ENCODE measurements at places on chromosomes 13 and 19.

DNA sequence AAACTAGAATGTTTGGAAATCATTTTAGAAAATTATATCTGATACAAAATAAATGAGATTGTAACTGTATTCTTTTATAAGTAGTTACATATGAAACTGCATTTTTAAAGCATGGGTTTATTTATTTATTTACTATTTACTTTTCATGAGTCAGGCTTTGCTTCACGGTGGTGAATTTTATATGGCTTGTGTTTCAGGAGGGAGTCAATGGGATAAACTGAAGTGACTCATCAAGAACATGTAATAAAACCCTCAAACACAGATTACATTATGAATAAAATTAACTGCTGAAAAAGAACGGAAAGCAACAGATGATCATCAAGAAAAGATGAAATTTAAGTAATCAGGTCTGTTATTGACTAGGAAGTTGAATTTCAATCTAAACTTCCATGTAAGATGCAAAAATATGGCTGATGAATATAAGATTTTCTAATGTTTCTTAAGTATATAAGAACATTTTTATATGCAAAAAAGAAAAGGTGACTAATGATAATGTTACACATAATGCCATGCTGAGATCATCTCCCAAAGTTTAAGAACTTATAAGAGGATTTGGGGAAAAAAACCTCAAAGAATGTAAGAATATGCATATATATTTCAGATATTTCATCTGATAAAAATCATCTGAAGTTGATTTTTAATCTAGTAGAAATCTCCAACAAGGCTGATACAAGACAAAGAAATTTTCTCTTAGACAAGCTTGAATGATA lies 383.6 kb downstream of the SLITRK1 start:
- no peak for DNase-seq

- DNase-seq, result no peak
These were observed 18.3 kb downstream of the ZNF587 start for GRCh38 chr19:57867868-57868492.

GRCh38 chr19:54029930-54030490 lies 33.7 kb downstream of the VSTM1 start:
- DNase-seq, result peak; percentile 8

DNA sequence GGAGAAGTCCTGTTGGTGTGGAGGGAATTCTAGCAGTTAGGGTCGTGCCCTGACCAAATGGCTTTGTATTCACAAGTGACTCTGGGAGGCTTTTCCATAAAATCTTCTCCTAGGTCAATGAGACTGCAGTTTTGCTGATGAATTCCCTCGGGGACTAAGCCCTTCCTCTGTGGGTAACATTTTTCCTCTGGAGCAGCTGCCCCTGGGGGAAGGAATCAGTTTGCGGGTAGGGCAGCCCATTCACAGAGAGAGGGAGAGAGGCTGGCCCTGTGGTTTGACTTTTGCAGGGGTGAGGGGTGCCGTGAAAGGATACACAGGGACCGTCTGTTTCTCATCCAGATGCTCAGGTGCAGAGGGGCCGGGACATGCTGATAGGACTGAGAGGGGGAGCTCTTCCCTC lies 67.3 kb downstream of the ERICH6B start:
- no peak for DNase-seq

DNA sequence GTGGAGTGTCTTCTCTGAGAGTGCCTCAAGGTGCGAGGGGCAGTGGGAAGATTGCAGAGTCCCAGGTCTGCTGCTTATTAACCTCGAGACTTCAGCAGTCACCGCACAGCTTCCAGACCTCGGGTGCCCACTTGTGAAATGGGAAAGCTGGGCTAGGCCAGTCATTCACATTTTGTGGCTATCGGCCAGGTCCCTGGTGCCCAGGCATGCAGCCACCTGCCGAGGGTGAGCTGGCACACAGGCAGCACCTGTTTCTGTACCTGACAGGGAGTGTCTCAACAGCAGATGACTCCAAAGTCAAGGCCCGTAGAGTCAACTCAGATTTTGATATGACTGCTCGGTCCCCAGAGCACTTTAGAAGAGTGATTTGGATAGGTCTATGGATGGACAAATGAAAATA lies 21.9 kb downstream of the UQCRFS1 start:
- DNase-seq, result no peak

- no peak for DNase-seq
These were observed 19.7 kb upstream of the PLPP2 start for GRCh38 chr19:310781-311496.

DNA sequence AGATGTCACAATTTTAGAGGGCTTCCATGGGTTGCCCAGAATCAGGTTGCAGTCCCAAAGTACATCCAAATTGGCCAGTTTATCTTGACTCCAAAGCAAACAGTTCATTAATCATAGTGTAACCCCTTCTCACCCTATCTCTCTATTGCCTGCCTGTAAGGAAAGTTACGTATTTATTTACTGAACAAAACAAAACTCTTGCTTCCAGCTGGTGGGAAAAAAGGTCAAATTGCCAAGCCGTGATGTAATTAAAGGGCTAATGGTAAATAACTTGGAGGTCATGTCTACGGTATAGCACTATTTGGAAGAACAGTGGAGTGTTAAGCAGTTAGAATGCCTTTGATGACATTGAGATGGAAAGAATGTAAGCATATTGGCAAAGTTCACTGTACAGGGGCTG lies 214.0 kb downstream of the DLEU7 start:
- DNase-seq, result no peak

DNA sequence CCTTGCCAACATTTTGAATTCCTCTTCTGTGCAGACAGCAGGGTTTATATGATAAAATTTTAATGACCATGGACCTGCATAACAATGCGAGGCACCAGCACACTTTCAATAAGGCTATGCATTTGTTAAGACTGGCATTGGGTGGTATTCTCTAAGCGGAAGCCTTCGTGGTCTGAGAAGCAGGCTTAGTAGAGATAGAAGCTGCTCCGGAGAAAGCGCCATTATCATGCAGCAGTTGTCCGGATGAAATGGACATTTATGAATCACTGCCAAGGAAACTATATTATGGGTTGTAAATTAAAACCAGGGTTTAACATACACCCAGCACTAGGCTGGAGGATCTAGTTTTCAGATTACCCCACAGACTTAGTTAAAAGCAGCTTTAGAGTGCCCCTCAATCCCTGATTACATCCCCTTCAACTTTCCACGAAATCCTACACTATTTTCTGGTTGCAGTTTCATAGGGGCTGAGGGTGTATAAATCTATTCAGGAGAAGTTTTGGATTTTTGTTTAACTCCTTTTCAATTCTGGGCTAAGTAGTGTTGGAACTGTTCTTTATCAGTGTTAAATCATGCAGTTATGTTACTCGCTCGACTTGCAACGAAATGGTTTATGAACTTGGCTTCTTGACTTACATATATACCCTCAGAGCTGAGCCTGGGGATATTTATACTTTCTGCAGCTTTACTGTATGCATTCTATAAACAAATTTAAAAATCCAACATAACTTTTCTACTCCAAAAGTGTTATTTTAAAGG lies 193.3 kb downstream of the PCDH9 start:
- DNase-seq, result no peak

DNA sequence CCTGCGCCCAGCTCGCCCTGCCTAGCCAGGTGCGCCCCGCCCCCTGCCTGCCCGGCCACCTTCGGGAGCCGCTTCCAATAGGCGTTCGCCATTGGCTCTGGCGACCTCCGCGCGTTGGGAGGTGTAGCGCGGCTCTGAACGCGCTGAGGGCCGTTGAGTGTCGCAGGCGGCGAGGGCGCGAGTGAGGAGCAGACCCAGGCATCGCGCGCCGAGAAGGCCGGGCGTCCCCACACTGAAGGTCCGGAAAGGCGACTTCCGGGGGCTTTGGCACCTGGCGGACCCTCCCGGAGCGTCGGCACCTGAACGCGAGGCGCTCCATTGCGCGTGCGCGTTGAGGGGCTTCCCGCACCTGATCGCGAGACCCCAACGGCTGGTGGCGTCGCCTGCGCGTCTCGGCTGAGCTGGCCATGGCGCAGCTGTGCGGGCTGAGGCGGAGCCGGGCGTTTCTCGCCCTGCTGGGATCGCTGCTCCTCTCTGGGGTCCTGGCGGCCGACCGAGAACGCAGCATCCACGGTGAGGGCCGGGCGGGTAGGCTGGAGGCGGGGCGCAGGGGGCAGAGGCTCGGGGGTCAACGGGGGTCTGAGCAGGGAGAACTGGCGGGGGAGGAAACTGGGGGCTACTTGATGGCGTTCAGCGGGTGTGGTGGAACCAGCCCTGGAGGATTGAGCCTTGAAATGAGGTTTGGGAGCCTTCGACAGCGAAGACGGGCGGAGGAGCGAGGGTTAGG lies at the start of gene SPINT2:
Gene SPINT2 (plus strand): TSS at position 88 of the 727 bp plus-strand sequence. CDS start 320 bp downstream, at position 408.
- peak; percentile 84 for DNase-seq

GRCh38 chr13:112177450-112178288 lies 110.7 kb downstream of the SOX1 start:
- DNase-seq, result no peak

DNA sequence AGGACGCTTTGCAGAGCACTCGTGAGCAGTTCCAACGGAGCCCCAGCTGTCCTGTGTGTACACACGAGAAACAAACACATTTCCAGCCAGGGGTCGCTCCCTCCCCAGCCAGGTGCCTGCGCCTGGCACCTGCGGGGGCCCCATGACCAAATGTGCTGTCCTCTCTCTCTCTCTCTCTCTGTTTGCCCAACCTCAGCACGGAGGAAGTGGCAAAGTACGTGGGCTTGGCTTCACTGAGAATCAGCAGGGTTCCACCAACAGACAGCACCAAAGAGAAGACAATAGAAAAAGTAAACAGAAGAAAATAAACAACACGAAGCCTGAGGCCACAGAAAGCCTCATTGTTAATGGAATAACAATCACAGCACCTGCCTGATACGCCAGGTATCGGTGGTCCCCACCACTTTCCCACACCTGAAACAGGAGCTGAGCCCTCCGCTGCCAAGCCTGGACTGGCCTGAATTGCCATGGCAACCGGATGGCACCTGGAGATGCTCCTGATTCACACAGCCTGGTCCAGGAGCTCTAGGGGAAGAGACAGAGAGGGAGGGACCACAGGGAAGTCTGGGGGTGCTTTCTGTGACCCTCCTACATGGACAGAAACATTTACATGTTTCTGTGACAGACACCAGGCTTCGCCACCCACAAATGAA lies 103.9 kb upstream of the CACNA1A start:
- peak; percentile 90 for DNase-seq

DNA sequence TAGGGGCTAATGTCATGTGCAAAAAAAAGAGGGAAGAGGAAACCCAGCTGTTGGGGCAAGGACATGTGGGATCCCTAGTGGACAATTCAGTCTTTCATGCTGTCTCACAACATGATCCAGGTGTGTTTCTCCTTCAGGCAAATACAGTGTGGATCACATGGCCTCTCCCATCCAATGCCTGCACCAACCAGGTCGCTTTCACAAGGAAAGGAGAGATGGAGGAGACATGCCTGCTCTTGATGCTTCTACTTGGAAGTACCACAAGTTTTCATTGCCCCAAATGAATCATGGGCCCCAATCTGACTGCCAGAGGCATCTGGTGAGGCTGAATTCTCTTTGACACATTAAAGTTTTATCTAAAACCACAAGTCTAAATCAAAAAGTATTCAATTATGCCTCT lies 82.1 kb downstream of the DLEU7 start:
- DNase-seq, result no peak

DNA sequence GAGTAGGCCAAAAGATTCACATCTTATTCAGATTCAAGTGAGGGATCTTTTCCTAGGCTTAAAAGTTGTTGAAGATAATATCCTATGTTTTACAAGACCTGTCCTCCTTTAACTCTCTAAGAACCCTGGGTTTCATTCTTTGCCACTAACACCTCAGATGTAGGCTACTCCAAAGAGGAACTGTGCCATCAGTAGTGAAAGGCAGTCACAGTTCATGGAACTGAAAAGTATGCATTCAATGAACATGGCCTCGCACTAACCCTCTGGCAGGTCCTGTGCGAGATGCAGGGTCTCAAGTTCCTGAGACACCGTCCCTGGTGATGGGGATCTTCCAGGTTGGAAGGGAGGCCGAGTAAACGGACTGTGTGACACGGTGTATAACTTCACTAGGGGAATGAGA lies 4.3 kb downstream of the LGALS14 start:
- DNase-seq, result no peak

GRCh38 chr19:14985133-14985532 lies 5.5 kb upstream of the SLC1A6 start:
- no peak for DNase-seq

- DNase-seq, result no peak
These were observed 2.5 kb downstream of the DOHH start for GRCh38 chr19:3497757-3498520.

DNA sequence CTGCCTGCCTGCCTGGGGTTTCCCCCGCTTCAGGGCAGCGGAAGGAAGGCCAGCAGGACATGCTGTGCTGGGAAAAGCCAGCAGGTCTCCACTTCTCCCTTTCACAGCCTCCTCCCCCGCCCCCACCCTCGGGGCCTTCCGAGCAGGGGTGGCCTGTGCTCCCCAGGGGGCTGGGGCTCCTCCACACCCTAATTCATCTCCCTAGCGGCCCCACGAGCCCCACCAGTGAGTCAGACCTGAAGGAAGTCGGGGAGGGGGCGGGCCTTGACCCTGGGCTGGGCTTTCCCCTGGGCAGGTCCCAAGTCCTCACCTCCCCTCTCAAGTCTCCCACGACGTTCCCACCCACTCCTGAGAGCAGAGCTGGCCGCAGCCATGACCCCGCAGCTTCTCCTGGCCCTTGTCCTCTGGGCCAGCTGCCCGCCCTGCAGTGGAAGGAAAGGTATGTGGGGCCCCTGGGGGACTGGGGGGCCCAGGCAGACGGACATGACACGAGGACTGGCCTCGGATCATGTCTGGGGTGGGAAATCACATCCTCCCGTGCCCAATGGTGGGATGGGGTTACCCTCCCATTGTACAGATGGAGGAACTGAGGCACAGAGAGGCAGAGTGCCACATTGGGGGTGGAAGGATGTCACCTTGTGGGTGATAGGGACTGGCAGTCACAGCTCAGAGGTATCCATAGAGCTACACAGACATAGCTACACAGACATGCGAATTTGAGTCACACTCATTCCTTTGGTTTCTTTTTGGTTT lies at the start of gene EBI3:
Gene EBI3 (plus strand): TSS at position 345 of the 753 bp plus-strand sequence. CDS start 28 bp downstream, at position 373.
- no peak for DNase-seq

- DNase-seq, result no peak
These were observed 19.1 kb upstream of the PNMA8B start for GRCh38 chr19:46514589-46515289.

DNA sequence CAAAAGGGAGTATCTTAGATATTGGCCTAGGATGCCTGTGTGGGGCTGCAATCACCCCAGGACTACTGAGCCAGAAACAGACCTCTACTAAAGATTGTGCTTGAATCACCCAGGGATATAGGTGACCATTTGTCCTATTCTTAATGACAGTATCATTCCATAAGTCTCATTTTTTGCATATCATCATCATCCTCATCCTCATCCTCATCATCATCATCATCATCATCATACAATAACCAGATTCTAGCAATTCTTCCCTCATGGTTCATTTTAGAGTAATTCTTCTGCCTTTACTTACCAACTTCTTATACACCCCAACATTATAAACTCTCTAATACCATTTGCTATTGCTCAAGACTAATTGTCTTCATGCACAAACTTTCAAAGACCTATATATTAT lies 226.6 kb downstream of the B3GLCT start:
- DNase-seq, result no peak

- no peak for DNase-seq
These were observed 5.6 kb downstream of the EDNRB start for GRCh38 chr13:77913003-77913402.

- no peak for DNase-seq
These were observed 2.1 kb upstream of the FBXO17 start for GRCh38 chr19:38977445-38978325.
